CD14-positive monocyte (primary cell): ENCODE measurements at places on chromosomes 3 and 15.

DNA sequence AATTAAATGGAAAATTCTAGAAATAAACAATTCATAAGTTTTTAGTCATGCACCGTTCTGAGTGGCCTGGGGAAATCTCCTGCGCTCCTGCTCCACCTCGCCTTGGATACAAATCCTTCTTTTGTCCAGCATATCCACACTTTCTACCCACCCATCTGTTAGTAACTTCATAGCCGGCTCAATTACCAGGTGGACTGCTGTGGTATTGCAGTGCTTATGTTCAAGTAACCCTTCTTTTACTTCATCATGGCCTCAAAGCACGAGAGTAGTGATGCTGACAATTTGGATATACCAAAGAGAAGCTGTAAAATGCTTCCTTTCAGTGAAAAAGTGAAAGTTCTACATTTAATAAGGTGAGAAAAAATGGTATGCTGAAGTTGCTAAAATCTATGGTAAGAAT is 142.3 kb upstream of the CHL1 start:
- no peak for DNase-seq
- no peak overlapping the region for H3K27ac ChIP-seq
- no peaks in the 10 kb centered on the region for H3K36me3 ChIP-seq
- H3K4me3 ChIP-seq, result no peak overlapping the region
- H3K27me3 ChIP-seq, result no peaks in the 10 kb centered on the region
- H3K4me1 ChIP-seq, result no peaks in the 10 kb centered on the region

- H3K4me1 ChIP-seq, result no peaks in the 10 kb centered on the region
- no peaks in the 10 kb centered on the region for H3K27me3 ChIP-seq
- no peaks in the 10 kb centered on the region for H3K36me3 ChIP-seq
- no peak overlapping the region for H3K4me3 ChIP-seq
- DNase-seq, result no peak
- no peak overlapping the region for H3K27ac ChIP-seq
These were observed 38.5 kb downstream of the RASGRP1 start for GRCh38 chr15:38526158-38526557.

DNA sequence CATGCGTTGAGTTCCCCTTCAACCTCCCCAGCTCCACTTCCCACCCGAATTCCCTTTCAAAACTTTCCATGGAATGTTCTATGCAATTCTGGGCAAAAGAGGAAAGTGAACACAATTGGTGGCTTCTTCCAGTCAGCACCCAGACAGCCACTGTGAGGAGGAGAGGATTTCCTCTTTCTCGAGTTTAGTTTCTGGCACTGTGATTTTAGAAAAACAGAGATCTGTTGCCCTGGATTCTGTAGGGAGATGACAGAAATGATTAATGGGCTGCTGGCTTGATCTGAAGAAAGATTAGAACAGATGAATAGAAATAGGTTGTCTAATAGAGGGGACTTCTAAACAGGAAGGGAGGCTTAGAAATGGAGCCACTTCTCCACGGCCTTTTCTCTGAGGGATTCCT is 172.0 kb downstream of the MCTP2 start:
- no peak overlapping the region for H3K4me3 ChIP-seq
- no peak for DNase-seq
- no peak overlapping the region for H3K27ac ChIP-seq
- no peaks in the 10 kb centered on the region for H3K4me1 ChIP-seq

DNA sequence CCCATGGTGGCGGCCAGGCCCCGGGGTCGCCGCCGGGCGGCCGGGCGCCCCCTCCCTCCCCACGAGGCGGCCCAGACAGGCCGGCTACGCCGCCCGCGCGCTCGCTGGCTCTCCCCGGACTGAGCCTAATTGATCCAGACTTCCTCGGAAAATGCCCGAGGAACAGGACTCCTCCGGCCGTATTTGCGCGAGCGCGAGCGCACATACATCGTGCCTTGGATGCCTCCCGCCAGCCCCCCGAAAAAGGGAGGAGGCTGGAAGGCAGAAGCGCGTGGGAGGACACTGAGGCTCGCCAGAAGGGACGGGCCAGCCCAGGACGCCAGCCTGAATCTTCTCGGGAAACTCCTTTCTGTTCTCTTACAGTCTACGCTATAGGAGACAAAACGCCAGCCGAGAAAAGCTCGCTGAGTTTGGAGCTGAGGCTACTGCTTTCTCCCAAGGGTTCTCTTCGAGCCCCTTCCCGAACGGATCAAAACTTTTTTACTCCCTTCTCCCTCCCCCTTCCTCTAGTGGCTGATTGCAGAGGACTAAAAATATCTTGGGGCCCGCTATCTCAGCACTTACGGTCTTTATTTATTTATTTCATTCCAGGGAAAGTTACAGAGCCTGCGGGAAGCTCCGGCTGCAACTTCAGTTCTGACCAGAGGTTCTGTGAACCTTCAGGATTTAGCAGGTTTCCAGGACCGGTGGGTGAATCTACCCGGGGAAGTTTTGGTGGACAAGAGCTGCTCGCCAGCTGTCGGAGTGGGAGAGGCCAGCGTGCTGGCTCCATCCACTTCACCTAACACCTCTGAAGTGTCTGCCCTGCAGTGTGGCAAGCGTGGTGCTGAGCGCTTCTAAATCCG is at the start of gene PDZRN3:
Gene PDZRN3, minus strand, starts transcription at position 121 of the 845 bp plus-strand sequence.
- H3K4me1 ChIP-seq, result no peaks in the 10 kb centered on the region
- peaks cover 22% of the 10 kb centered on the region for H3K27me3 ChIP-seq
- no peaks in the 10 kb centered on the region for H3K36me3 ChIP-seq
- no peak within 1 kb of the TSS for H3K4me3 ChIP-seq
- no peak for DNase-seq

GRCh38 chr3:57757642-57758297 is 1.7 kb downstream of the SLMAP start:
- H3K27ac ChIP-seq, result no peak overlapping the region
- peak overlapping the region; percentile 86 for H3K4me3 ChIP-seq
- H3K27me3 ChIP-seq, result no peaks in the 10 kb centered on the region
- no peak for DNase-seq
- peaks cover 46% of the 10 kb centered on the region for H3K4me1 ChIP-seq
- peaks cover 17% of the 10 kb centered on the region for H3K36me3 ChIP-seq

DNA sequence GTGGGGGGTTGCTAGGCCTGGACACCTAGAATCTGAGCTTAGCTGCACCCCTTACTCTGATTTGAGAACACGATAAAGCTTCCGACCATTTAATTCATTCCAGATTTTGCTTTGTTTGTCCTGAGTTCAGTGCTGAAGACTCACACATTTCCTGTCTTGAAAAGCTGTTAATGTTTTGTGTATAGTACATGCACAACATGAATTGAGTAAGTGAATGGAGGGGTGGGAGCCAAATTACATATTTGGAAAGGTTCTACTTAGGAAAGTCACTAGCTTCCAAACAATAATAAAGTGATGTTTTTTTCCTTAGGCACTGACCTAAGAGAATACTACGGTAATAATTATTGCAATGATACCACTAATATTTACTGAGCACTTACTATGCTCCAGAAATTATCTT is 955.2 kb upstream of the NR2F2 start:
- H3K4me3 ChIP-seq, result no peak overlapping the region

GRCh38 chr15:101138913-101139880 is 112.7 kb downstream of the CHSY1 start:
- DNase-seq, result no peak
- peaks cover 55% of the 10 kb centered on the region for H3K4me1 ChIP-seq
- no peaks in the 10 kb centered on the region for H3K36me3 ChIP-seq
- no peak overlapping the region for H3K4me3 ChIP-seq

DNA sequence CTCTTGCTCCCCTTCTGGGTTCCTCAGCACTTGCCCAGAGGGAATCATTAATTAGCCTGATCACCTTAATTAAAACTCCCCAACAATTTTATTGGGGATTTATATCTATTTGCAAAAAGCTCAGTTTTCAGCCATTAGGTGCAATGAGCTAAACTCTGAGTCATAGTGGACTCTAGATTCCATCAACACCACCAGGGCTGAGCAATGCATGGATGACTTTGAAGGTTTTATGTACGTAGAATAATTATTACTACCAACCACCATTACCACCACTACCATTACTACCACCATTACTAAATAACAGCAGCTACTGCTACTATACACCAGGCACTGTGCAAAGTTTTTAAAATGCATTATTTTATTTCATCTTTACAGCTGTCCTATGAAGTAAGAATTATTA is 81.2 kb downstream of the ZNF621 start:
- H3K4me1 ChIP-seq, result no peaks in the 10 kb centered on the region
- no peak overlapping the region for H3K27ac ChIP-seq
- H3K4me3 ChIP-seq, result no peak overlapping the region
- H3K36me3 ChIP-seq, result no peaks in the 10 kb centered on the region

GRCh38 chr3:190239325-190239724 is 82.9 kb downstream of the CLDN1 start:
- no peak overlapping the region for H3K27ac ChIP-seq
- H3K27me3 ChIP-seq, result peaks cover 7% of the 10 kb centered on the region
- H3K4me3 ChIP-seq, result no peak overlapping the region
- H3K36me3 ChIP-seq, result no peaks in the 10 kb centered on the region
- no peaks in the 10 kb centered on the region for H3K4me1 ChIP-seq

GRCh38 chr3:39513791-39514369 is 46.4 kb downstream of the MOBP start:
- DNase-seq, result no peak
- no peaks in the 10 kb centered on the region for H3K4me1 ChIP-seq
- no peaks in the 10 kb centered on the region for H3K36me3 ChIP-seq
- peaks cover 2% of the 10 kb centered on the region for H3K27me3 ChIP-seq
- no peak overlapping the region for H3K4me3 ChIP-seq

GRCh38 chr3:108099244-108099643 is 8.4 kb upstream of the CD47 start:
- H3K4me1 ChIP-seq, result peaks cover 50% of the 10 kb centered on the region
- peak overlapping the region; percentile 46 for H3K4me3 ChIP-seq
- no peaks in the 10 kb centered on the region for H3K36me3 ChIP-seq
- no peak for DNase-seq
- H3K27ac ChIP-seq, result peak overlapping the region; percentile 58

DNA sequence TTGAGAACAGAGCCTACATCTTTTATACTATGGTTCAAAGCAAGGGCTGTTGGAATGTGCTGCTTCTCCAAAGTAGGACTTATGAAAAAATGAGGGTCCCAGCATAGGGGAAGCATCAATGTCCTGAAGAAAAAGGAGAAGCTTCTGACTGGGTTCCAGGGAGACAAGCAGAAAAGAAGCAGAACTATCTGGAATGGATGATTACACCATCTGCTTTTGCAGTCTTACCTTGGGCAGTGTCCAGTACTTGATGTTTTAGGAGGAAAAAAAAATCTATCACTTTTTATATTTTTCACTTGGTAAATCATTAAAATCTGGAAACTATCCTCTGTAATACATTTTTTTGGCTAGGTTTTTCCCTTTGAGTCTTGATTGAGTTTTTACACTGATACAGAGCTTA is 57.9 kb upstream of the DPH6 start:
- H3K4me1 ChIP-seq, result no peaks in the 10 kb centered on the region
- no peaks in the 10 kb centered on the region for H3K36me3 ChIP-seq
- H3K4me3 ChIP-seq, result no peak overlapping the region
- no peak overlapping the region for H3K27ac ChIP-seq

DNA sequence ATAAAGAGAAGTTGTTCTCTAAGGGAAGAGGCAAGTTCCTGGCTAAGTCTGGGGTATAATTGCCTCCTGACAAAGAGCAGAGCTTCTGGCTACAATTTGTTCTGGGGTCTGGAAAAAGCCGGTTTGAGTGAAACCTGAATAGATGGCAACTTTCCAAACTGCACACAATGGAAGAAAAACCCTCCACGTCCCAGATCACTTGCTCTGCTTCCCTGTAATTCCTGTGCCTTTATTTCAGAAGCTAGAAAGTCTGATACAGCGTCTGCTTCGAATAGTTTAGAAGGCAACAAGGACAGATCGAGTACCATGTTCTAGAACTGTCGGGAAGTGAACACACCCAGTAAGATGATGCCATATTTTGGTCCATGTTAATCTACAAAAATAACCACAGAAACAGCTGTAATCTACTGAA is 1.6 kb upstream of the WDR82 start:
- H3K4me3 ChIP-seq, result no peak overlapping the region
- peaks cover 36% of the 10 kb centered on the region for H3K4me1 ChIP-seq
- DNase-seq, result no peak
- peaks cover 9% of the 10 kb centered on the region for H3K36me3 ChIP-seq
- no peaks in the 10 kb centered on the region for H3K27me3 ChIP-seq

DNA sequence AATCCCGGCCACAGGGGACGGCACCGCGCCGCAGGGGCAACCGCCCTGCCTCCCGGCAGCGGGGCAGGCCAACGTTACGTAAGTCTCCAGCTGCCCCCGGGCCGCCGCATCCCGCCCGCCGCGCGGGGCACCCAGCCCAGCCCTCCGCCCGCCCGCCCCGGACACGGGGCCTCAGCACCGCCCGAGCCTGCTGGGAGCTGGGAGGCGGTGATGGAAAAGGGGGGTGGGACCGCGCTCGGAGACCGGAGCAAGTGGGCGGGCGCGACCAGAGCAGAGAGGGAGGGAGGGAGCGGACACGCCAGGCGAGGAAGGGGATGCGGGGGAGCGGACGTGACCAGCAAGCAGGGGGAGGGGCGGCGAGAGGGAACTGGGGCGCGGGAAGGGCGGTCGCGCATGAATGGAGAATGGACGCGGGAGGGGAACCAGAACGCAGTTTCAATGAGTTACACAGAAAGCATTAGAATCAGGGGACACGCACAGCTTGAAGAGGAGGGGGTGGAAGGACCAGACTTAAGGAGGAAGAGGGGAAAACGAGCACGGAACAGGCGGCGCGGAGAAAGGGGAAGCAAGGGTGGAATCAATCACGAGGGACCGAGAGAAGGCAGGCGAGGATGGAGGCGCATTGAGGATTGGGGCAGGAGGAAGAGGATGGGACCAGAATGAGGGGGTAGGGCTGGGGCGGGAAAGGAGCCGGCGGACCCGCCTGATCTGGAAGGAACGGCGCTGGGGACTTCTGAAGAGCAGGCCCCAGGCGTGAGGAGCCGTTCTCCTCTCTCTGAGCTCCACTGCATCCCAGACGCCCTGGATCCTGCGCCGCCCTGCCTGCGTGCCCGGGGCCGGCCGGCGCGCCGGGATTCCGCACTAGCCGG is 559 bp downstream of the PKM start:
- DNase-seq, result peak; percentile 92
- H3K27me3 ChIP-seq, result no peaks in the 10 kb centered on the region
- no peaks in the 10 kb centered on the region for H3K36me3 ChIP-seq
- peak overlapping the region; percentile 98 for H3K27ac ChIP-seq
- H3K4me1 ChIP-seq, result peaks cover 67% of the 10 kb centered on the region

DNA sequence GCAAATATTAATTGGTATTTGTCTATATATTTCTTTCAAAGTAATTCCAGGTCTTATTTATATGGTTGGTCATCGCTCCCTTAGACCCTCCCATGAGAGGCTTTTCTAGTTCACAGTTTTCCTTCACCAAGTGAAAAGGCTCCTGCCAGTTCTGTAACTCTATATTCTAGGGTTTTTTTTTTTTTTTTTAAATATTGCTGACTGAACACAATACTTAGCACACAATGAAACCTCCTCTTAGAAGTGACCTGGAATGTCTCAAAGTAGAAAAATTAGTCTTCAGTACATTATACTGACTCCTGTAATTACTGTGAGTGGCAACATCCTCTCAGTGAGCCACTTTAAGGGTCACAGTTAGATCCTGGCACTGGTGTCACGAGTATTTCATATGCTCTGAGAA is 48.6 kb upstream of the CDAN1 start:
- no peak for DNase-seq
- peaks cover 48% of the 10 kb centered on the region for H3K36me3 ChIP-seq
- H3K27ac ChIP-seq, result no peak overlapping the region

- H3K27ac ChIP-seq, result no peak overlapping the region
- DNase-seq, result no peak
- H3K4me1 ChIP-seq, result no peaks in the 10 kb centered on the region
- no peak overlapping the region for H3K4me3 ChIP-seq
- no peaks in the 10 kb centered on the region for H3K36me3 ChIP-seq
- H3K27me3 ChIP-seq, result peaks cover 8% of the 10 kb centered on the region
These were observed 6.7 kb downstream of the CGNL1 start for GRCh38 chr15:57382969-57383368.
